ENCODE measurements at places on chromosomes 1 and 21.

GRCh38 chr1:11893907-11894251, 32.3 kb downstream of the KIAA2013 start:
- DNase-seq, result peak; percentile 49

DNA sequence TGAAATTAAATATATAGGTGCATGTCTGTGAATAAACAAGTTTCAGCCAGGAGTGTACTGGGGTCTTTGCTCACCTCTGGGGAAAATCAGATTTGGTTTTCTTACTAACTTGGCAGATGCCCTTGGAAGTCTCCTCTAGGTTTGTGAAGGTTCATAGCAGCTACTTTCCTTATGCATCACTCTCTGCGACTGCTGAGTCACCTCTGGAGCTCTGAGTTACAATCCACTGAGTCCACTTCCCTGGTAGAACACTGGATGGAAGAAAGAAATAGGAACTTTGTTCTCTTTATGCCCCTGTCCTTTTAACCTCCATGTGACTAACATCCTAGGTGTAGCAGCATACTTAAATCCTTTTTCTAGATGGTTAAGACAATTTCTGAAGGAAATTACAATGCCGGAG, 4.4 kb upstream of the FASLG start:
- DNase-seq, result no peak

DNA sequence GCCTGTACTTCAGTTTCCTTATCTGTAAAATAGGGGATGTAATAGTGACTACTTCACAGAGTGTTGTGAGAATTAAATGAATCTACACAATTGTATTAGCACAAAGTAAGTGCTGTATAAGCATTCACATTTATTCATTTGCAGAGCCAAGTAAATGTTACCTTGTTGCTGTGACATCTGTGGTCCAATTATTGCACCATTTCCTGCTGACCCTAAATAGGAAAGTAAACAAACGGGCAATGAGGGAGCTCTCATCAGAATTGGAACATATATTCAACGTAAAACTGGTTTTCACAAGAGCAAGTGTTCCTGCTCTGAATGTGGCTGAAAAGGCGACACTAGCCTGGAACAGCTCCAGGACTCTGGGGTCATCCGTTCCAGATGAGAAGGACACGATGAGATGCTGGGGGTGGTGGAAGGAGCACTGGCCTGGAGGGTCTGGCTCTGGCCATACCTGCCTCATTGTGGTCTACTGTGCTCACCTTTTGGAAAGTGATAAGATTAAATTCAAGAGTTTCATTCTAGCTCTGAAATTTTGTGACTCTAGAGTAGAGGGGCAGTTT, 34.5 kb downstream of the PROX1 start:
- DNase-seq, result no peak

GRCh38 chr1:29416267-29417146, 180.2 kb downstream of the PTPRU start:
- no peak for DNase-seq

GRCh38 chr1:23902321-23903278, 10.6 kb downstream of the CNR2 start:
- no peak for DNase-seq

GRCh38 chr1:22662318-22662717, 9.3 kb downstream of the C1QB start:
- DNase-seq, result no peak

DNA sequence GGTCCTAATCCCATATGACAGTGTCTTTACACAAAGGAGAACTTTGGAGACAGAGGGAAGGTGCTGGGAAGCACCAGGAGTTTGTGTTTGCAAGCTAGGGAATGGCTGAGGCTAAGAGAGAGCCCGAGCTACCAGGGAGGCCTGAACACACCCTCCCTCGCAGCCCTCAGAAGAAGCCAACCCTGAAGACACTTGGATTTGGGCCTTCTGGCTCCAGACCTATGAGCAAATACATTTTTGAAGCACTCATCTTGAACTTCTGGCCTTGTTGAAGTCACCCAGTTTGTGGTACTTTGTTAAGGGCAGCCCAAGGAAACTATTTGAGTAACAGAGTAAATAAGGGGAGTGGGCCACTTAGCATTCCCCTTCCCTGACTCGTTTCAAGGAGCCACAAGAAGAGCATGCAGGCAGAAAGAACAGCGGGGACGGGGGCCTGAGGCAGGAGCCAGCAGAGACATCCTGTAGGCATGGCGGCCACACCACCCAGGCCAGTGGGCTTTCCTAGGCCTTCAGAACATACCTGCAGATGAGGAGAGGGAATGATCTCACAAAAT, 13.2 kb upstream of the QSOX1 start:
- DNase-seq, result no peak

DNA sequence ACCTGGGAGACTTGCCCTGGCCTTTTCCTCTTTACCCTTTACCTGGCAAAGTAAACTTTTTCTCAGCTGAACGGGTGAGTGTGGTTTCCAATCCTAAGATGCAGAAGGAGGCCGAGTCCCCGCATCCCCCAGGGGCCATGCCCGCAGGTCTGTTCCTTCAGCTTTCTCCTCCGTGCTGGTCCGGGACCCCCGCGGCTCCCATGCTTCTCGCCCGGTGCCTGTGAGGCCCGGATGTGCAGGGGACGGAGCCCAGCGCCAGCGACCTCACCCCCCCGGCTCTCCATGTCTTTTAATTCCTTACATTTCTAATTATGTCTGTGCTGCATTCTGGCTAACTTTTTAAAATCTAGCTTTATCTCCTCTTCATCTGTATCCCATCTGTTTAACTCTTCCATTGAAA, 21.5 kb upstream of the SCYL3 start:
- DNase-seq, result no peak

DNA sequence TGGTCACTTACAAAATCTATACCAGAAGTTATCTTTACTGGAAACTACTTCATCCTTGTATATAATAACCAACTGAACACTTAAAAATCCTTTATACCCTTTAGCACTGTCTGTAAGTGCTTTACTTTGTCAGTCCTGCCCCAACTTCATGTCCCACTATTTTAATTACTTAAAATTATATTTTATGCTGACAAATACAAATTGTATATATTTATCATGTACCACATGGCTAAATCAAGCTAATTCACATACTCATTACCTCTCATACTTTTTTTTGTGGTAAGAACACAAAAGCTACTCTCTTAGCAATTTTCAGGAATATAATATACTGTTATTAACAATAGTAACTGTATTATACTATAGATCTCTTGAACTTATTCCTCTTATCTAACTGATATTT, 63.0 kb downstream of the EVI5 start:
- DNase-seq, result no peak
